Activated CD4-positive, alpha-beta memory T cell treated with anti-CD3 and anti-CD28 coated beads for 36 hours (primary cell): ENCODE measurements at places on chromosomes 1 and 21.

GRCh38 chr1:46005594-46005993 is 126.8 kb downstream of the PIK3R3 start:
- no peak for DNase-seq

DNA sequence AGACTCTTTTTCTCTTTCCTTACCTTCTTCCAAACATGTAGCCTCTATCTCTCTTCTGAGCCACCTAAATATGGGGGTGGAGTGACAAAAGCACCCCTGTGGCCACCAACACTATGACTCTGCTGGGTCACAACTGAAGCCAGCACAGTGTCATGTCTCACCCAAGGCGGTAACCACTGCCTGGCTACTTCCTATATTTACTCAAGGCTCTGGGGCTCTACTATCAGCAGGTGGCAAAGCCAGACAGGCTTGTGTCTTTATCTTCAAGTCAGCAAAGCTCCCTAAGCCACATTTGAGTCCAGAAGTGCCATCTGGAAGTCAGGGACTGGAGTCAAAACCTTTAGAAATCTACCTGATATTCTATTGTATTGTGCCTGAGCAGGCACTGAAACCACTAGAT is 1515.2 kb downstream of the PLA2G4A start:
- no peak for DNase-seq

GRCh38 chr1:29698033-29698432 is 461.7 kb downstream of the PTPRU start:
- DNase-seq: no peak

- DNase-seq: no peak
Observed at GRCh38 chr1:40633523-40633922, 32.0 kb downstream of the RIMS3 start.

DNA sequence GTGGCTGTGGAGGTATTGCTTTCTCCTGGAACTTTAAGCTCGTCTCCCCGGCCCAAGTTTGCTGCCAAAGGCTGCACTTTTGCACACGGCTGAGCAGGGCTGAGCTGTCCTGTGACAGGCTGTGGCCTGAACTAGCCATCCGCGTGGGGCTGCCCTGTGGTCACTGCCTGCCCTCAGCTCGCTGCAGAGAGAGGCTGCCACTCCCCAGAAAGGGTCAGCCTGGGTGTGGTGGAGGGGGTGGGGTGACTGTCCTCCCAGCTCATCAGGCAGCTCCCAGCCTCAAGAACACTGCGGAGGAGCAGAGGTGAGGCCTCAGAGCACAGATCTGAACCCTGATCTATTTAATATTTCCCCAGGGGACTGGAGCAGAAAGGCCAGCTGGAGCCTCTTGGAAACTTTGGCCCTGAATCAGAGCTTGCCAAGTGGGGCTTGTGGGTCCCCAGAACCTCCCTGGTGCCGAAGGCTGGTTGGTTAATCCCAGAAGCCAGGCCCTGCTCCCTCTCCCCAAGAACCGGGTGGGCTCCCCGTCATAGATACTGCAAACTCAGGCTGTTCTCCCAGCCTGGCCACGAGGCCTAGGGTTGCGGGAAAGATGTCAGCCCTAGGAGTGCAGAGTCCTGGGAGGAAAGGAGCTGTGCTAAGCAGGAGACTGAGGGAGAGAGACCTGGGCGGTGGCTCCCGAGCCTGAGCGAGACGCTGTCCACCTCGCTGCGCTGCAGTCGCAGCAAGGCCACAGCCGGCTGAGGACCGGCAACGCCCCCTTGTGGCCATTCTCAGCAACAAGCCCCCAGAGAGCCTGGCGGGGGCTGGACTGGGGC is 125.1 kb upstream of the IPO9 start:
- DNase-seq: peak; percentile 78

DNA sequence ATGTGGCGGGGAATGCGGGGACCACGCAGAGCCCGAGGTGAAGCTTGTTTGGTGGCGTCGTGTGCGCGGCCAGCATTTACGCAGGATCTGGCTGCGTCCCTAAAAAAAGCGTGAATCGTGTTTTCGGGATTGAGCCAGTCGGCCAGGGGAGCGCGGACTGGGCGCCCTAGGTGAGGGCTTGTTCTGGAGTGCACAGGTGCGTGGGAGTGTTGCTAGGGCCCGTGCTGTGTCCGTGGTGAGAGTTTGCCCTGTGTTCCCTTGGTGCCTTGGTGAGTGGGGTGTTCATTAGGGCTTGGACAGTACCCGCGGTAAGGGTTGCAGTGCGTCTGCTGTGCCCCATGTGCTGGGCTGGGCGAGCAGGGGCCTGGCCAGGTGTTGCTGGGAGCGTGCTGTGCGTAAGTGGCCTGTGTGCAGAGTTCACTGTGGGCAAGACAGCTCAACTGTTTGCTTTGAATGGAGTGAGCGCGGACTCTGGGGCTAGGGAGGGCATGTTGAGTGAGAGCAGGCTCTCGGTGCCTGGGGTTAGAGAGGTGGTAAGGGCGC is 673 bp downstream of the CD46 start:
- peak; percentile 63 for DNase-seq

- no peak for DNase-seq
Observed at GRCh38 chr1:56477164-56478111, 101.9 kb downstream of the PLPP3 start.

DNA sequence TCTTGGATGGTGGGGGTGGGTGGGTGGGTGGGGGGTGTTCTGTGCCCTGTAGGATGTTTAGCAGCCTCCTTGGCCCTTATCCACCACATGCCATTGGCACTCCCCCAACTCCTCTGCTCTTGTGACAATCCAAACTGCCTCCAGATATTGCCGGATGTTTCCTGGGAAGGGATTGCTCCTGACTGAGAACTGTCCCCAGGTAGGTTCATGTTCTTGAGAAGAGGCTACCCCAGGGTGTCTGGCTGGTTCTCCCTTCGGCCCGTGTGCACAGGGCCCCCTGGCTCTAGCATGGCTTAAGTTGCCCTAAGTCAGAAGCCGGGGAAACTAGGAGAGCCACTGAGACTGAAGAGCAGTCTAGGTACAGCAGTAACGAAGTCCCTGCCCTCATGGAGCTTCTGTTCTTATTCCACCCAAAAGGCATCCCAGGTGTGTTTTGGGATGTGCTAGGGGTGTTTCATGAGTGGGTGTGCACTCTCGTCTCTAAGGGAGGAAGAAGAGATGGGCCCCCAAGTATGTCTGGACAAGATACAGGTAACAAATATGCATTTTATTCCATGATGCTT is 19.8 kb upstream of the THRAP3 start:
- no peak for DNase-seq

GRCh38 chr1:245961137-245961540 is 545.9 kb downstream of the SMYD3 start:
- no peak for DNase-seq

- DNase-seq: no peak
Observed at GRCh38 chr1:85047144-85047471, 1.2 kb downstream of the MCOLN3 start.

- peak; percentile 57 for DNase-seq
Observed at GRCh38 chr1:1943834-1944570, 24.9 kb upstream of the TMEM52 start.

GRCh38 chr1:238960071-238960470 is 426.3 kb upstream of the CHRM3 start:
- no peak for DNase-seq

GRCh38 chr21:23951251-23951650 is 1656.0 kb downstream of the MRPL39 start:
- DNase-seq: no peak

- no peak for DNase-seq
Observed at GRCh38 chr1:165134431-165134830, 222.1 kb downstream of the LMX1A start.

GRCh38 chr1:190003376-190003775 is 474.3 kb downstream of the BRINP3 start:
- no peak for DNase-seq

- no peak for DNase-seq
Observed at GRCh38 chr1:194052514-194053338, 866.3 kb upstream of the B3GALT2 start.

GRCh38 chr1:50742523-50742922 is 217.5 kb downstream of the FAF1 start:
- DNase-seq: no peak

GRCh38 chr1:200738949-200739651 is 407 bp downstream of the CAMSAP2 start:
- DNase-seq: peak; percentile 60

DNA sequence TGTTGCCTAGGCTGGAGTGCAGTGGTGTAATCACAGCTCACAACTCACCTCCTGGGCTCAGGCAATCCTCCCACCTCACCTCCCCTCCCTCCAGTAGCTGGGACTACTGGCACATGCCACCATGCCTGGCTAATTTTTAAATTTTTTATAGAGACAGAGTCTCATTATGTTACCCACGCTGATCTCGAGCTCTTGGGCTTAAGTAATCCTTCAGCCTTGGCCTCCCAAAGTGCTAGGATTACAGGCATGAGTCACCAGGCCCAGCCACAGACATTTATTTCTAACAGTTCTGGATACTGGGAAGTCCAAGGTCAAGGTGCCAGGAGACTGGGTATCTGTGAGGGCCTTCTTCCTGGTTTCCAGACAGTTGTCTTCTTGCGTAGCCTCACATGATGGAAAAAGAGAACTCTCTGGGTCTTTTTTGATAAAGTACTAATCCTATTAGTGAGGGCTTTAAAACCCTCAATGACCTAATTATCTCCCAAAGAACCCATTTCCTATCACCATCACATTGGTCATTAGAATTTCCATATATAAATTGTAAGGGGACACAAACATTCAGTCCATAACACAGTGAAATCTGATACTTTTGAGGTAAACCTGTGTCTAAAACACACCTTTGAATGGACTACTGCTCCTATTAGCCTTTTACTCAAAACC is 67.9 kb downstream of the PHACTR4 start:
- no peak for DNase-seq

DNA sequence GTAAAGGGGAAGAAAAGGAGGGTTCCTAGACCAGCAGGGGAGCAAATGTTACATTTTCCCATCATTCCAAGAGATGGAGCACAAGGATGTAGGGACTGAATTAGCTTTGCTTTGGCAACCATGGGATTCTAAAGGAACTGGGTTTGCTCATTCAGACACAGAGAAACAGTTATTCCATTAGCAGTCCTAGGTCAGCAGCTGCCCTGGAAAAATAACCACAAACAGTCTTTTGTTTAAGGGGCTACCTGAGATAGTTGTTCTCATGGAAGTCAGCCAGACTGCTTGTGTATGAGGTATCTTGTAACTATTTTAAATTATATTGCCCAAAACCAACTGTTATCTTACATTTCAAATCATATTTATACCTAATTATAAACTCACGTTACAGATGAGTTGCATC is 58.4 kb upstream of the VCAM1 start:
- no peak for DNase-seq

- no peak for DNase-seq
Observed at GRCh38 chr1:185350027-185350442, 33.0 kb upstream of the IVNS1ABP start.

DNA sequence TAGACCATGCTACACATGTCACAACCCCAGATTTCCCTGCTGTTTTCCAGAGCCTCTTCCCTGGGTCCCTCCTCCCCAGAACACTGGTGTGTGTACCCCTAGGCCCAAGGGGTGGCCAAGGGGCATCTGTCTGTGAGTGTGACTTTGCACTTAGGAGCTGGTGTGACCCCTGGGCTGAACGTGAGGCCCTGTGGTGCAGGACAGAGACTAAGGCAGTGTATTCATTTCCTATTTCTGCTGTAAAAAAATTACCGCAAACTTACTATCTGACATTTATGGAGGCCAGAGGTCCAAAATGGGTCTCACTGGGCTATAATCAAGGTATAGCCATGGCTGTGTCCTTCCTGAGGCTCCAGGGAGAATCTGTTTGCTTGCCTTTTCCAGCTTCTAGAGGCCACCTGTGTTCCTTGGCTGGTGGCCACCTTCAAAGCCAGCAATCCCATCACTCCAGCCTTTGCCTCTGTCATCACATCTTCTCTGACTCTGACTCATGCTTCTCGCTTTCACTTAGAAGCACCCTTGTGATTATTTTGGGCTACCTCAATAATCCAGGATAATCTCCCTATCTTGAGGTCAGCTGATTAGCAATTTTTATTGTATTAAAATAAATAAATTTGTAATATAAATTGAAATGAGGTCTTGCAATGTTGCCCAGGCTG is 24.0 kb upstream of the ELOA start:
- DNase-seq: peak; percentile 15

- DNase-seq: no peak
Observed at GRCh38 chr1:28927648-28928313, 13.4 kb downstream of the EPB41 start.

DNA sequence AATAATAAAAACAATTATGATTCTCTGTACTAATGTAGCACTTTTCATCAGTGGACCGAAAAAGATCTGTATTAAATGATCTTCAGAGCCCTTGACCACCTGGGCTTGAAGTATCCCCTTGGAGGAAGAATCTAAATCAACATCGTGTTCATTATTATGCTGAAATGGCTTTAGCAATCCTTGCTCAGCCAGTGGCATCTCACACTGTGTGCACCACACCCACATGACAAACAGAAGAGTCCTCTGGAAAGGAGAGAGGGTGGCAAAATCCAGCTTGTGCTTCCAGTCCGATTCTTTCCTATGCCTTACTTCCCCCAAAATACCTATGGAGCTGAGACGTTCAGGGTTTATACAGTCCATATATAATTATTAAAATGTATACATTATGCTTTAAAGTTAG is 318.5 kb upstream of the RUNX1 start:
- no peak for DNase-seq

- DNase-seq: peak; percentile 61
Observed at GRCh38 chr1:234605983-234606783, 3.8 kb downstream of the IRF2BP2 start.

GRCh38 chr1:903721-904271 is 19.9 kb upstream of the SAMD11 start:
- peak; percentile 7 for DNase-seq

- DNase-seq: no peak
Observed at GRCh38 chr1:21899267-21899810, 37.8 kb downstream of the HSPG2 start.

GRCh38 chr21:20258542-20258941 is 739.7 kb upstream of the NCAM2 start:
- no peak for DNase-seq

DNA sequence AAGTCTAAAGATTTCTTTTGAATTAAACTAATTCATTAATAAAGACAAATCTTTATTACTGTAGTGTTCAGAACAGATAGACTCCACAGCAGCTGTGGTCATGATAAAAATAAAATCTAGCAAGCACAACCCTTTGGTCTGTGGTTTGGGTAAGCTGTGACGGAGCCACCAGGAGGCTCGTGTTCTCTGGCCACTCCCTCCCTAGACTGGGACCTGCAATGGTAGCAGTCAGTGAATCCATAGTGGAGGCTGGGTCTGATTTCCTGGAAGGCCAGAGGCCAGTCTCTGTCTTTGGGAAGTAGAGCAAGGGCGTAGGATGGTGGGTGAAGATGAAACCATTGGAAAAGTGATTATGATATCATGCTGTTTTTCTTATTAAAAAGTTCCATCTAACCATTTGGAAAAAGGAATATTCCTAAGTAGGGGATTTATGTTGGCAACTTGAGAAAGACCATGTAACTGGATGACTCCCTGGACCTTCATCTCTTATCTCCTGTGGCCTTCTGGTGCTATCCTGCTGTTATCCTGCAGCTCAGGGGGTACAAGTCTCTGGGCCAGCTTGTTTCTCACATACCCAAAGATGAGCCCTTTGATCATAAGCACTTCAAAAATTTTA is 39.0 kb downstream of the TENT5C start:
- DNase-seq: no peak

- no peak for DNase-seq
Observed at GRCh38 chr1:156284757-156285156, 632 bp downstream of the TMEM79 start.

- peak; percentile 93 for DNase-seq
Observed at GRCh38 chr1:24150234-24151174, 7.6 kb upstream of the IL22RA1 start.

- no peak for DNase-seq
Observed at GRCh38 chr1:11486231-11487009, 7.5 kb downstream of the DISP3 start.

GRCh38 chr1:239547987-239548386 is 161.6 kb downstream of the CHRM3 start:
- DNase-seq: no peak

GRCh38 chr1:109954041-109954512 is 30.5 kb upstream of the AHCYL1 start:
- DNase-seq: no peak
